Ureter (tissue), 1 donor: ENCODE measurements at places on chromosomes 6 and 20. TPM values are rescaled to one million over a fixed set of nuclear protein-coding genes. Genes with fewer than 3 reads are reported as not detected.

The SH3BGRL2 gene
- total RNA-seq, result 50.4 TPM

The NKAIN2 gene
- total RNA-seq, result 0.73 TPM

The KCNK17 gene
- total RNA-seq, result not detected

The ENPP5 gene
- total RNA-seq, result 12.5 TPM

The HMGCLL1 gene
- total RNA-seq, result 0.57 TPM

The TCF21 gene
- 8.2 TPM for total RNA-seq
